MM.1S (cell line): ENCODE measurements at places on chromosomes 4 and X.

- no peak for DNase-seq
Observed at GRCh38 chrX:2708592-2709188, 17.6 kb downstream of the CD99 start.

- no peak for DNase-seq
Observed at GRCh38 chr4:86831262-86832130, 17.7 kb downstream of the SLC10A6 start.

GRCh38 chr4:8296491-8296890 is 26.9 kb downstream of the HTRA3 start:
- DNase-seq, result no peak

DNA sequence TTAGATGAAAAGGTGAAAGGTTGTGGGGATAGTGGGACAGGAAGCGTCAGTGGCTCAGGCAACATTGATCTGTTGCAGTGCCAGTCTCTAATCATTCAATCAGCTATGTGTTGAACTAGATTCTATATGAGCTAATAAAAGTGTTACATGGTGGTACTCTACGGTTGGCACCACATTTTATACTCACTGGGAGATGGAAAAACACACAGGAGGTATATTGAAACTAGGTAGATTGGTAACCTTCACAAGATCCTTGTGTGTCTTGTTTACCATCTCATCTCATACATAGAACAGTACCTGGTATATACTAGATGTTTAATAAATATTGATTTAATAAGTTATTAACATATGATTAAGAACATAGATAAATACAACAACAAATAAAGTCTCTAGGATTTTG is 152.7 kb downstream of the NAA11 start:
- no peak for DNase-seq

- DNase-seq, result no peak
Observed at GRCh38 chr4:177855507-177856197, 413.4 kb upstream of the AGA start.

- no peak for DNase-seq
Observed at GRCh38 chr4:99822734-99823133, 6.1 kb downstream of the DAPP1 start.

DNA sequence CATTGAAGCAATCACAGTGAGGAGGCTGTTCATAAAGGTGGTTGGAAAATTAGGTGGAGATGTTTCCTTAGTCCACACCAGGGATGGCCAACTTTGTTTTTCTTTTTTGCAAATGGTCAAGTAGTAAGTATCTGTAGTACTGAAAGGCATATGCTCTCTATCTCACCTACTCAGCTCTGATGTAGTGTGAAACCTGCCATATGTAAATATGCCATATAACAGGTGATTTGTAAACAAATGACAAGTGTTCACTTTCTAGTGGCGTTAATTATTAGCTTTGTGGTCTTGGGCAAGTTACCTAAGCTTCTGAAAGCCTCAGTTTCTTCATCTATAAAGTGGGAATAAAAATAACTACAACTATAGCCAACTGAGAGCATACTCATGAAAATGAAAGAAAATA is 421.4 kb upstream of the LCORL start:
- DNase-seq, result no peak

DNA sequence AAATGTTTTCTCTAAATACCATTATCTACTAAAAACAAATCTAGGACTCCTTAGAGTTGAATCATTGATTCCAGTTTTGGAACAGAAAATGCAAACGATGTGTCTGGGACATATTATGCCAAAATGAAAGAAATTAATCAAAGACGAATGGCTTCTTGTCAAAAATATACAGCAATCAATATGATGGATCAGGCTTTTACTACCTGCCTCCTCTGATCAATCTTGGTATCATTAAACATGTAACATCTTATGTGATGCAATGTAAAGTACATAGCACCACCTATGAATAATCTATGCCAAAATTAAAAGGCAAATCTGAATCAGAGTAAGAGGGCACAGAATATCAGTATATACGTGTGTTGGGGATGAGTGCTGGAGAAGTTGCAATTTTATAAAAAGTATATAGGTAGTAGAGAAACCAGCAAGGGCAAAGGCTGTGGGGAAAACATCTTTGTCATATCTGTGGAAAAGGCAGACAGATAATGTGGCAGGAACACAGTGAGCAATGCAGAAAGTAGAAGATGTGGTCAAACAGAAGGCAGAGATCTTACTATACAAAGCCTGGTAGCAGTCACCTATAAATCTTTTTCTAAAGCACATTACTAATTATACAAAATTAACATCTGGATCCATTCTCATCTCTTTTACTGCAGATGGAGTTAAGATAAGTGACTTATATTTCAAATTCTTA is 152.7 kb downstream of the ANTXR2 start:
- DNase-seq, result no peak

DNA sequence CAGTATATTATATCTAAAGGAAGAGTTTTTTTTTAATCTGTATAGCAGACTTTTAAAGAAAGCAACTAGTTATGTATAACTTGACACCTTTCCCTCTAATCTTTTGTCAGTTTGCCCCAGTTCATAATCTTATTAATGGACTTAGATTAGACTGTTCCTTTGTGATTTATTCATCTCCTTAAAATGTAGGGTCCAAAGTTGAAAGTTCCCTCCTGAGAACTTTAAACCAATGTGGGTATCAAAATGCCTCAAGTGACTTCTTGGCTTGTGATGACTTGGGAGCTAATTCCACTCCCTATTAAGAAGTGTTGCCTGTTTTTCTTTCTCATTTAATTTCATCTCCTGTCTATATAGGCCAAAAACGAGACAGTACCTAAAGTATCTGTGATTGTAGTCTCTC is 6.3 kb upstream of the SDAD1 start:
- no peak for DNase-seq

DNA sequence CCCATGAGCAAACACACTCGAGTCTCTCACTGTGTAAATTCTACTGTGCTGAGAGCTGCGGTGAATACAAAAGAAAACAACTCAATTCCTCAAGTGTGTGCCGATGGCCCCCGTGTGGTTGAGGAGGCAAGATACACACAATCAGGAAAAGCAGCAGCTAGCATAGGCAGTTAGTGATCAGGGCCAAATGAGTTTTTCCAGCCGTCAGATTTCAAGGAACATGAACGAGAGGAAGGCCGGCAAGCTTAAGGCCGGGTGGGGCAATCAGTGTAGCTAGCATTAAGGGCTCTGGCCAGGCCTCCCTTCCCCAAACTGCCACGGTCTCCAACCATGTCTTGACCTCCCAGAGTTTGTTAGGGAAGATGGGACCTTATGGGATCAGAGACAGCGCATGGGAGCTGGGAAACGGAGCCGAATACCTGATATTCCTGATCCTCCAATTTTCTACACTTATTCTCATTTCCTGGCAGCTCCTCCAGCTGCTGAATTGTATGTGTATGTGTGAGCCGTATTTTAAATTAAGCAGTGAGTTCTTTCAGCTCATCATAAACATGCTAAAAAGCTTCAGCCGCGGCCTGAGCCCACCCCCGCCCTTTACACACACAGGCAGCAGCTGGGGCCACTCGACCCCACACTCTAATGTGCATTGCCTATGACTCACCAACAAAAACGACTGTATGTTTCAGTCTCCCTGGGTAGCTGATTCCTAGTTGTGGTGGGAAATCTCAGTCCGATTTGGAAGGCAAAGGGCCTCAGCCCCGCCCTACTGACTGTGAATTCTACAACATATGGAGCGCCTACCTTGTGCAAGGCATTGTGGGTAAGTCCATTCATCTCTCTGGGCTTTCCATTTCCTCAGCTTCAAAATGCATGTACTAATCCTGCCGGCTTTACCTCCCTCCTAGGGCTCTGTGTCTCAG is 59.9 kb downstream of the RTL9 start:
- peak; percentile 19 for DNase-seq

- no peak for DNase-seq
Observed at GRCh38 chr4:37767546-37767945, 58.9 kb upstream of the PGM2 start.

DNA sequence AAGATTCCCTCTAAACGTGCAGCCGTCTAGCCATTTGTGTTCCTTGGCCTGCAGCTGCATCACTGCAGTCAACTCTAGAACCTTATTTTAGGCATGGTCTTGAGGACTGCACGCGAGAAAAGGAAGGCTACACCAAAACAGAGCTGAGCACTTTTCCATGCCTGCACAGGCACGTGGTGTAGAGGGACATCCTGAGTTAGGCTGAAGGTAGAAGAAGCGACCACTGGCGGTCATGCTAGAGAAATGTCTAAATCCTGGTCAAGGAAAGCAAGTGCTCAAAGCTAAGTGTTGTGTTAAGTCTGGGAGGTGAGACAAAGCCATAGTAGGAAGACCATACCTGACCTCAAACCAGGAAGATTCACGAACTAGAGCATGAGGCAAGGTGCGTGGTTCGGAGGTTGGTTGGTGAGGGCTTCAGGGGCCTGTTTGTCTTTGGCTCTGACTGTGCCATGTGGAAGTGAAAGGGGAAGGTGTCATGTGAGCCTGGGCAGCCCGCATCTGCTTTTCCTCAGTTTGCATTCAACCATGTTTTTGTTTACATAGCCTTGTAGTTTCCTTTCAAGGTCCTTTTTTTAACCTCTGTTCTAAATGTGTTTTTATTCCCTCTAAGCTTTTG is 203.8 kb downstream of the AASDH start:
- peak; percentile 45 for DNase-seq

GRCh38 chrX:146881521-146881920 is 67.0 kb upstream of the CXorf51A start:
- DNase-seq, result no peak

DNA sequence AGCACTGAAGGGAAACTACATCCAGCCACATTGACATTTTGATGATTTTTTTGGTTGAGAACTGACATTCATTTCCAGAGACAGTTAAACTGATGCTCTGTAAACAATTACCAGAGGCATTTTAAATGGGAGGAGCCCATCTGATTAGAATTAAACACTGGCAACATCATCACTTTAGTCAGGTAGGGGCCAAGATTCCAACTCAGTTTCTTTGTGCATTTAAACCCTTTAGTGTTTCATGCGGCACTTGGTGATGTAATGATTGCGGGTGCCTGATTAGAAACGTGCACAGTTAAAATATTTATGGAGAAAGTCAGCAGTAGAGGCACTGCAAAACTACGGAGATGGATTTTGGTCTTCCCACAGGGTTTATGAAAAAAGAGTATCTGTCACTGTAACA is 16.1 kb downstream of the TNIP3 start:
- DNase-seq, result no peak

DNA sequence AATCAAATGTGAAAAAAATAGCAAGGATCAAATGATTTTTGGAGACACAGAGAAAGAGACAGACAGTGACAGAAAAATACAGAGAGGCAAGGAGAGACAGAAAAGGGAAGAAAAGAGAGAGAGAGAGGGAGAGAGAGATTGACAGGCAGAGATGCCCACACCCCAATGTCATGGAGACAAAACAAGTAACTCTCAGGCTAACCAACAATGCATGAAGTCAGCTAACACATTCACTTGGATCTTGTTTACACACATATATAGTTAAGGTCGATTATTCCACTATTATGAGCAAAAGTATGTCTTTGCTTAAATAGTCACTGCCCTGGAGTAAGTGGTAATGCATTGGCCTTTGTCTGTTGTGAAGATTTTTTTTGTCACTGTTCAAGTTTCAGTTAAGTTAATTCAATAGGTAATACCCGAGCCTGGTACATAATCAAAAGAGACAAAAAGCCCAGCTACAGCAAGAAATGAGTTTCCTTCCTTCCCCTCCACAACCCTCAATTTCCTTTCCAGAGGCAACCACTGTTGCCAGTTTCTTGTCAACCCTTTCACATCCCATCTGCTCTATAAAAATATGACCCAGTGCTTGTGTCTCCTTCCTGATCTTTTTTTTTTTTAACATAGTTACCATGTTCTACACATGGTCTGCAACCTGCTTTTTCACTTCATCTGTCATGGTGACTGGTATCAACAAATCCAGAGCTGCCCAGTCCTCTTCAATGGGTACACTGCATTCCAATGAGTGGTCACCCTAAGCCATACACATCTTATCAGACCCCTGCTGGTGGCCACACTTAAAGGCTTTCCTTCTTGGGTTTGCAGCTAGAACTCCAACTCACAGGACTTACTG is 52.1 kb downstream of the PROM1 start:
- DNase-seq, result no peak

DNA sequence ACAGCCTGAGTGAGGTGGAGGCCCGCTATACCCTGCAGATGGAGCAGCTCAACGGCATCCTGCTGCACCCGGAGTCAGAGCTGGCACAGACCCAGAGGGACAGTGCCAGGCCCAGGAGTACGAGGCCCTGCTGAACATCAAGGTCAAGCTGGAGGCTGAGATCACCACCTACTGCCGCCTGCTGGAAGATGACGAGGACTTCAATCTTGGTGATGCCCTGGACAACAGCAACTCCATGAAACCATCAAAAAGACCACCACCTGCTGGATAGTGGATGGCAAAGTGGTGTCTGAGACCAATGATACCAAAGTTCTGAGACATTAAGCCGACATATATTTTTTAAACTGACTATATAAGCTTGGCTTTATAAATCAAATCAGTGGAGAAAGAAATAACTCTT is 73.3 kb upstream of the HHIP start:
- DNase-seq, result no peak

DNA sequence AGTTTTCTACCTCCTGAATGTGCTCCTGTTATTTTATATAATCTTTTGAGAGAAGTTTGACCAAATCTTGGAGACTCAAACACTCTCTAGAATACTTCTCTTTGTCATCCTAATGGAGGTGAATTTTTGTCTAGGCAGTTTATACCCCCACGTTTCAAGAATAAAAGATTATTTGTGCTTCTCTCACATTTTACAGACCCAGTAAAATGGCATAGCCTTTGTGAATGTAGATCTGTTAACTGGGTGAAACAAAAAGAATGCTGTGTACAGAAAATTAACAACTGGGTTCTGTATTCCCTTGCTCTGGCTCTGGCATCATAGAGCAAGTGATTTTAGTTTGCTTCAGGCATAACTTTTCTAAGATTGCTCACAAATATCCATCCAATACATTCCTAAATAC is 26.1 kb downstream of the GASK1B start:
- DNase-seq, result no peak

DNA sequence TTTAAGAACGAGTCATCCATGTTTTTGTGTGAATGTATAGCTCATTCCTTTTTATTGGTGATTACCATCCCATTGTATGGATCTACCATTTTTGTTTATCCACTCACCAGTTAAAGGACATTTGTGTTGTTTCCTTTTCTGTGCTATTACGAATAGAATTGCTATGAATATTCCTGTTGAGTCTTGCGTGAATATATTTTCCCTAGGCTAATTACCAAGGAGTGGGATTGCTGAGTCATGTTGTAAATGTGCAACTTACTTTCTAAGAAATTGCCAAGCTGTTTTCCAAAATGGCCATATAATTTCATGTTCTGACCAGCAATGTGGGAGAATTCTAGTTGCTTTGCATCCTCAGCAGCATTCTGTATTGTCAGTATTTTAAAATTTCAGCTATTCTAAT is 51.3 kb downstream of the YIPF6 start:
- DNase-seq, result no peak

GRCh38 chr4:95610061-95610569 is 61.3 kb upstream of the UNC5C start:
- DNase-seq, result no peak
